Skeletal muscle cell (primary cell): ENCODE measurements at places on chromosomes 3 and 15.
A peak's percentile ranks its signal among the peaks of the same experiment; 100 is the strongest.

DNA sequence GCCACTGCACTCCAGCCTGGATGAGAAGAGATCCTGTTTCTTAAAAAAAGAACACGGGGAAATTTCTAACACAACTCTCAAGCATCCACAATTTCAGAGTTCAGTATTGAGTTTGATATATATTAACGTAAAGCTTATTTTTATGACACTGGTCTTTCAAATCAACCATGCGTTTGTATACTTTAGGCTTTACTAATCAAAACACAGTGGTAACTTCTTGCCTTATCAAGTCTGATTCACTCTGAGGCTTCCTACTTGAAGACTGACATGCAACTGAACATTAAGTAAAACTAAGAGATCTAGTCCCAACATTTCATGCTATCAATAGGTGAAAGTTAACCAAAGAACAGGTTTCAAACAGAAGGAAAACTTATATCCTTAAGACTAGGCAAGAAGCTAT lies 46.7 kb downstream of the PRTG start:
- no peak for DNase-seq

DNA sequence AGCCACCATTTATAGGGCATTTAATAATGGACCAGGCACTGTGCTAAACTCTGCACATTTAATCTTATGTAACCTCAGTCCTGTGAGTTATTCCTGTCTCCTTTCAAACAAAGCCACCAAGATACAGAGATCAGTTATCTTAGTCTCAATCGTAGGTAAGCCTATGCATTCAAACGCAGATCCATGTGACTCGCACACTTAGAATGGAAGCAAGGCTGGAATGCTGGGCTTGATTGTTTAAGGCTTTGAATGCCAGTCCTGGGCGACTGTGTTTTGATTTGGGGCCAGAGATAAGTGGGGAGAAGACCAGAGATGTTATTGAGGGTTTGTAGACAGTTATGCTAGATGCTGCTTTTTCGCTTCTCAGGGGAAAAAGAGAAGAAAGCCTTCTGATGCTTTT lies 22.2 kb downstream of the MED12L start:
- no peak for DNase-seq

- DNase-seq, result no peak
Observed at GRCh38 chr3:114404590-114404989, 110.8 kb downstream of the TIGIT start.

- DNase-seq, result peak; percentile 65
Observed at GRCh38 chr15:73926219-73927002, at the start of gene LOXL1. Gene LOXL1, plus strand, starts transcription at chr15:73926462. Its CDS starts 322 bp downstream, at chr15:73926784.

GRCh38 chr15:50134524-50135024 lies 15.5 kb upstream of the ATP8B4 start:
- peak; percentile 95 for DNase-seq

DNA sequence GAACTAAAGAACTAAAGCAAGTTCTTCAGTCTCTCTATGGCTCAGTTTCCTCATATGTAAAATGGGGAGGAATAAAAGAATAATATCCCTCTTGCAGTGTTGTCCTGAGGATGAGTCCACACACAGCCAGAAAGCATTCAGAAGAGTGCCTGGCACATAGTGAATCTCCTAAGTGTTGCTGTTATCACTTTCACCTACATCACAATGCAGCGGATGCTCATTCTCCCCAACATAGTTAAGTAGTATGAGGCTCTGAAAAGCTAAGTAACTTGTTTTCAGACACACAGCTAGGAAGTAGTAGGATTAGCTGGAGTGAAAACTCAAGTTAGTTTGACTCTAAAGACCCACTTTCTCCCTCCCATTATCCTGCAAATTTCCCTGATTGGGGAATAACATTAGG lies 9.1 kb upstream of the USP3 start:
- no peak for DNase-seq

DNA sequence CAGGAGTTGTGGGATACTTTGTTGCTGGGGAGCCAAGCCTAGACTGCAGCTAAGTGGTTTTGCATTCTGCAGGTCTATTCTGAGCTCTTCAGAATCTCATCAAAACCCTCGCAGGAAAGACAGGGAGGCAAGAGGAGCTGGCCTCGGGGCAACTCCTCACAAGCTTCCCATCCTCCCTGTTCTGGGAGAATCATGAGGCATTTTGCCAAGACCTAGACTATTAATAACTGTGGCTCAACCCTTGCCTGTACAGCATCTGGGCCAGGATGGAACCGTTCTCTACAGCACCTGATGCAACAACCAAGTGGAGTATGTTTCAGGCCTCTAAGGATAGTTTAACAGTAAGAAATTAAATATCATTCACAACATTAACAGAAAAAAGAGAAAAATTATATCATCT lies 20.2 kb upstream of the SLC6A20 start:
- no peak for DNase-seq

DNA sequence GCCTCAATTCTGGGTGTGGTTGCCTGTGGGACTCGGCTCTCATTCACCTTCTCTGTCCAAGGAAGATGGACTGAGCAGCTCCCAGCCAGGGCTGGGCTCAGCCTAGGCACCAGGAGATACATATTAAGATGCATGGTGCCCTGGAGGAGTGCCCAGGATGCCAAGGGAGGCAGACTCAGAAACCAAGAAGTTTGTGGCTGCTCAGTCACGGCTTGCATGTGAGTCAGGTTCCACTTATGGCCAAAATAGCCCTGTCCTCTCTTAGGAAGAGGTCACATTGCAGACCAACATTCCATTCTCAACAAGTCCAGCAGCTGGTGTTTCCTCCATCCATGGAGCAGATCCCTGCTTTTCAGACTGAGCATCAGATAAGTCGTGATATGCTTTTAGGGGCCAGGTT lies 21.8 kb downstream of the CDCP1 start:
- DNase-seq, result no peak

GRCh38 chr15:101051291-101052030 lies 132.3 kb downstream of the LRRK1 start:
- no peak for DNase-seq

- no peak for DNase-seq
Observed at GRCh38 chr3:172100482-172100881, 61.1 kb downstream of the FNDC3B start.

DNA sequence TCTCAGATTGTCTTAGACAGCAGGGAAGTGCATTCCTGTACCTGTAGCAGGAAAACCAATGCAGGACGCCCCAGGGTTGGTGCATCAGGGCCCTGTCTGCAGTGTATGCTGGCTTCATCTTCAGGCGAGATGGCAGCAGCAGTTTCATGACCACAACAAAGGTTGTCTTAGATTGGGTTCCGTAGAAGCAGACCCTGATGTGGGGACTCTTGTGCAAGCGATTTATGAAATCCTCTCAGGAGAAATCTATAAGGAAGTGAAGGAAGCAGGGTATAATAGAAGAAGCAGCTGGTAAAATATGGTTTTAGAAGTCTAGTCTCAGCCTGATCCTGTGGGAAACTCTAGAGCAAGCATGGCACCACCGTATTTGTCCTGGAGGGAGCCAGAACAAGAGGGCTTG lies 25.0 kb downstream of the DNAH1 start:
- no peak for DNase-seq

- DNase-seq, result no peak
Observed at GRCh38 chr3:84125201-84125721, 833.5 kb upstream of the CADM2 start.

DNA sequence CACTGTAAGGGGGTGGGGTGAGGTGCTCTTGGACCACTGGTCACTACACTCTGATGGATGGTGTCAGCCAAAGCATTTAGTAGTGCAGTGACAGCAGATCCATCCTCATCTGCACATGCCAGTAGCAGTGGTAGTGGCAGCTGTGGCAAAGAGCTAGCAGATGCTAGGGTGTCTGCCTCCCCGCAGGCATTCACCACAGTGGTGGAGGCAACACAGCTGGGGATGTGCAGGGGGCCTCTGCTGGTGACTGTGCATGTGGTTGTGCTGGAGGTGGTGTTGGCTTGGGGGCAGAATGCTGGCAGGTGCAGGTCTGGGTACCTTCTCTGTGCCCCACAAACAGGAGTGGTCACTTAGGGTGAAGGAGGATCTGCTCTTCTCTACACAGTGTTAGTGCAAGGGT lies 19.4 kb upstream of the DCUN1D1 start:
- no peak for DNase-seq

DNA sequence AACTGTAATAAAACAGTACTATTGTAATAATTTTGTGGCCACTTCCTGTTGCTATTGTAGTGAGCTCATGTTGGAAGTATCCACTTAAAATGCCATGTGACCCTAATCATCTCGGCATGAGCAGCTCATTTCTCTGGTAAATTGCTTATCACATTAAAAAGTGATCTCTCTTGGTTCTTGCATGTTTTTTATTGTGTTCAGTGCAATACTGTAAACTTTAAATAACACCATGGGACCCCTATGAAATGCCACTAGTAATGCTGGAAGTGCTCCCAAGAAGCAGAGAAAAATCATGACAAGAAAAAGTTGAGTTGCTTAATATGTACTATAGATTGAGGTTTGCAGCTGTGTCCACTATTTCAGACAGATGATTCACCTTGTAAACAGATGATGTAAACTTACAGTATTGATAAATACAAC lies 45.6 kb downstream of the NMD3 start:
- peak; percentile 33 for DNase-seq

GRCh38 chr3:52774901-52775864 lies 2.2 kb upstream of the ITIH1 start:
- DNase-seq, result no peak

DNA sequence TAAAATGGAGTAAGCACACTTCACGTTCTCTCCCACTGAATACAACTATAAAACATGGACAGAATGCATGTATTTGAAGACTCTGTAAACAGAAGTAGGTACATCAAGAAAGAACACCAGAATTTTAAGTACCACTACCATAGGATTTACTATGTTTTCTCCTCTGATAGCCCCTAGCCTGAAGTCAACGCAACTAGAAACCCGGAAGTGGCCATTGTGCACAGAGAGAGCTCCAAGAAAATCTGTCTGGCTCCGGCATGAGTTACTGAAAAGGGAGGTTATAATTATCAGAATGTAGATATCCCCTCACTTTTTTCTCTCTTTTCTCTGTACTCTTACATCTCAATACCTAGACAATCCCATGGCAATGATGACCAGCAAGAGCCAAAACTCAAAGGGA lies 23.8 kb downstream of the KBTBD12 start:
- no peak for DNase-seq

GRCh38 chr3:16534640-16535262 lies 21.3 kb upstream of the RFTN1 start:
- no peak for DNase-seq

DNA sequence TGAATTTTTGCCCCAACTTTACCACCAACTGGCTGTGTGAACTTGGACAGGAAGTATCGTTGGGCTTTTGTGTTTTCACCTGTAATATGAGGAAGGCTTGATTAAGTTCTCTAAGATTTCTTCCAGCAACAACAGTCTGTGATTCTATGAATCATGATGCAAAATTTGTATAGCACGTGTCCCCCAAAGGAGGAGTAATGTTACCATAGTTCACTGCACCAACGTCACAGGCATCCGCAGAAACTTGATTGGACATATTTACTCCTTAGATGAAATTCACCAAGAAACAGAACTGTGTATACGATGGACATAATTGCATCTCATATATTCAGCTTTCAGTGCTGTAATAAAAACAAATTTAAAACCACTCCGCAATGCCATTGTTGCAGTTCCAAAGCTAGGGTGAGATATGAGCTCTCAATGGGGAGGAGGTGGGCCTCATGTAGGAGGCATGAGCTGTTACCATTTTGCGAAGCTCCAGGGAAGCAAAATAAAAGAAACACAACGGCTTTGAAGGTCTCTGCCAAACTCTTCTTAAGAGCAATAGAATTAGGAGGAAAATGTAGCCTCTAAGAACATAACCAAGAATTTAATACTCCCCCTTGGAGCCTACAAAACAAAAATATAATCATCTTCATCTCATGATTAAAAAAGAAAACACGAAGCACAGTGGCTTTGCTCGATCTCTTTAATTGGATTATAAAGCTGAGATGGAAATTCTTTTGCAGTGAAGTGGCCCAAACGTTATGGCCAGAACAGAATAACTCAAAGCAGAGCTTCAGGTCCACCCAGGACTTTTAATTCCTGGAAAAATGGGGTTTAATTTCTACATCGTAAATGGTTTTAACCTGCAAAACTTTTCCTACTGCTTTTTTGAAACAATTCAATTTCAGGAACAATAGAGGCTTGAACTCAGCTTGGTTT lies 80.7 kb downstream of the CHST2 start:
- DNase-seq, result peak; percentile 24

- DNase-seq, result no peak
Observed at GRCh38 chr3:165868088-165868487, 30.9 kb upstream of the BCHE start.

DNA sequence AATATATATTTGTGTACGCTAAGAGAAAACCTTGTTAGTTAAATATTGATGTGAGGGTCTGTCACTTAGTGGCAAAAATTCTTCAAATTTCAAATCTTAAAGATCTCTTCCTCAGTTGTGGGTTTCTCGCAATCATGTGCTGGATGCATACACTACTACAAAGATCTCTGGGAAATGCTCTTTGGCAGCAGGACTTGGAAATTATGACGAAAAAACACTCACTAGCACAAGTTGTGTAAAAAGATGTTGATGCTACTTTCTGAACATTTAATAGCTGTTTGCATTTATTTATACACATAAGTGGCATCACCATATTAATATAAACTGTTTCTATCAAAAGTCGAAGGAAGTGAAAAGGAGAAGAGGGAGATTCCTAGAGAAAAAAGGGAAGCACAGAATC lies 10.8 kb upstream of the NANOGP8 start:
- no peak for DNase-seq

DNA sequence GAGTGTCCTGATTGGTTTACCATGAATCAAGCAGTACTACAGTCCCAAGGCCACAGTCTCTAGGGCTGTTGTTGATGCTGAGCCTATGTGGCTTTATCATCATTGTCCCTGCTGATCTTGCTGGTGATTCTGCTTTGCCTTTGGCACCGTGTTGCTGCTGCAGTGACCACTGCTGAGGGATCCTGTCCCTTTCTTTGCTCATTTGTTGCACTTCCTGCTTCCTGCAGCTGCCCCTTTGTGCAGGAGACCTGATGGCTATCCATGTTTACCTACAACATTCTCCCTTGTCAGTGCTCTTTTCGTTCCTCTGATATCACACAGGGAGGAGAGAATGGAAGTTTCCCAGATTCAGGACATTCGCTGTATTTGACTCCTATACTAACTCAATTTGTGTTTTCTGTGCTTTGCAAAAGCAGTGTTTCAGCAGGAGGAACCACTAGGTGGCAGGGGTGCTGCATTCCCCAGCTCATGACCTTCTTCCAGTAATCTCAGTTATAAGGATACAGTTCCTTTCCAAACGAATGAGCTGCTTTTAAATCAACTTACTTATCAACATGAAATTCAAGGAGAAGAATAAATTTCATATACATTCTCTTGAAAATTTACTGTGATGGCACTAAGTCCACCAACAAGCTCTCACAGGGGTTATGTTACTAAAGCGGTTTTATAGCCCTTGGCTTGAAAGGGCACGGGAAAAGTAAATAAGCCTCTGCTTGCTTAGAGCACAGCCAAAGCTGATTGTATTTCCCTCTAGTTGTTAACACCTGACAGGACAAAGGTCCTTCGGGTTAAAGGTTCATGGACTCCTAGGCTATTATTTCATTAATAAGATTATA lies 9.7 kb upstream of the THUMPD3 start:
- no peak for DNase-seq
